ENCODE measurements at places on chromosomes 16 and 17.
A peak's percentile ranks its signal among the peaks of the same experiment; 100 is the strongest.

GRCh38 chr16:58792188-58792587 lies 58.1 kb upstream of the GOT2 start:
- no peak for DNase-seq

DNA sequence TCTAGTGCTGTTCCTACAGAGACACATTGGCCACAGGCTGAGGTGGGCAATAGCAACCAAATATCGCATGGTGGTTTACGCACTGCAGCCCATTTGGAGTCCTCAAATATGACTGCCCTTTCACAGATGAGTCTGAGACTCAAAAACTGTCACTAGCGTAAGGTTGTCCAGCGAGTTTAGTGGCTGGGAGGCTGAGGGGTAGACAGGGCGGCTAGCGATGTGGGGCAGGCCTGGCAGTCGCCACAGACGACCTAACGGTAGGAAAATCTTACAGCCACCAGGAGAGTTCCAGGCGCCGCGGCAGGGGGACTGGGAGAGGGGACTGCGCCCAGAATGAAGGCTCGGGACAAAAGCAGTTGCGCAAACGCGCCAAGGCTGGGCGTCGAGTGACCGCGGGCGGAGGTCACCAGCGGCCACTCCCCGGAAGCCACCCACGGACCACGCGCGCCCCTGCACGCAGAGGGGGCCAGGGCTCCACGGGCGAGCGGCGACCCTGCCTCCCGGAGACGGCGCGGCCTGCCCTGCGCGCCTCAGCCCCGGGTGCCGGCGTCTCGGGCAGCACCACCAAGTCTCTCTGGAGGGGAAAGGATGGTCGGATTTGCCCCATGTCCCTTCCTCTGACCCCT lies 699 bp upstream of the MAP1LC3B start:
- DNase-seq, result no peak

- DNase-seq, result no peak
Measured at GRCh38 chr17:37710344-37710886, 34.4 kb downstream of the HNF1B start.

GRCh38 chr16:88703486-88704309 lies 2.5 kb downstream of the RNF166 start:
- peak; percentile 69 for DNase-seq

DNA sequence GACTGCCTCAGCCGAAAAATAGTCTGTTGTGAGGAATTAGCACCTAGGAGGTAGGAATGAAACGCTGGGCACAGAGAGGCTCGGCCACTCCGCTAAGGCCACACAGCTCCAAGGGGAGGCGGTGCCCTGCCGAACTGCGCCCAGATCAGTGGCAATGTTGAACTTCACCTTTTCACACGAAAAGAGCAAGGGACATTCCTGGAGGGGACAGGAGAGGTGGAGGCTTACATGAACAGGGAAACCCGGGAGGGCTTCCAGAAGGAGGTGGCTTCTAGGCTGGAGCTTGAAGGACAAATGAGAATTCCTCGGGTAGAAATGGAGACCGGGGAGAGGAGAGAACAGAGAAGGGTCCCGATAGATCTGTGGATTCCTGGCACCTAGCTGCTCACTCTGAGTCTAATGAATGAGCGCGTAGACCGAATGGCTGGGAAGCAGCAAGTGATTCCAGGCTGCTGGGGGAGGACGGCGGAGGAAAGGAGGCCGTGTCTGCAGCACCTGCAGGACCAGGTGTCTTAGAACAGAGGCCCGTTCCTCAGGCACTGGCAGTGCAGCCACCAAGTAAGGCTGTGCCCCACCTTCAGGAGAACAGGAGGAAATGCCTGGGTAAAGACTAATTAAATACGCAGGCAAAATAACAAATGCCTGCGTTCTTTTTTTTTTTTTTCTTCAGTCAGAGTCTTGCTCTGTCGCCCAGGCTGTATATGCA lies 722 bp upstream of the SLC38A10 start:
- DNase-seq, result peak; percentile 33

Measured in activated T-cell treated with anti-CD3 and anti-CD28 coated beads for 48 hours (primary cell).